ENCODE measurements at places on chromosomes 16 and 17. TPM values are rescaled to one million over a fixed set of nuclear protein-coding genes. Genes with fewer than 3 reads are reported as not detected.

KRT16 gene
- 0.05 TPM for polyA plus RNA-seq

KCNH6 gene
- polyA plus RNA-seq: 2.5 TPM

OR1A1 gene
- polyA plus RNA-seq: not detected

MKS1 gene
- 16.1 TPM for polyA plus RNA-seq

TEDC2 gene
- polyA plus RNA-seq: 1.1 TPM

MAFG gene
- polyA plus RNA-seq: 8.2 TPM

DEXI gene
- 21.4 TPM for polyA plus RNA-seq

ZNF385C gene
- 2.6 TPM for polyA plus RNA-seq

ATP6V0C gene
- 59.8 TPM for polyA plus RNA-seq

STH gene
- polyA plus RNA-seq: not detected

ZG16 gene
- 2.4 TPM for polyA plus RNA-seq

HLF gene
- 4.4 TPM for polyA plus RNA-seq

PRR15L gene
- polyA plus RNA-seq: 64.9 TPM

TRIM47 gene
- 35.9 TPM for polyA plus RNA-seq

MYL4 gene
- 0.23 TPM for polyA plus RNA-seq

STRADA gene
- polyA plus RNA-seq: 18.3 TPM

AOC2 gene
- polyA plus RNA-seq: 0.87 TPM

LPCAT2 gene
- 4.4 TPM for polyA plus RNA-seq

SLC13A5 gene
- polyA plus RNA-seq: 0.16 TPM

NPB gene
- polyA plus RNA-seq: 0.45 TPM

GPR142 gene
- 2.8 TPM for polyA plus RNA-seq

SNX20 gene
- 0.40 TPM for polyA plus RNA-seq

KRTAP2-1 gene
- polyA plus RNA-seq: not detected

SMIM36 gene
- not detected for polyA plus RNA-seq

FGF11 gene
- 0.61 TPM for polyA plus RNA-seq

PDIA2 gene
- polyA plus RNA-seq: 3,084 TPM

NKD1 gene
- 1.1 TPM for polyA plus RNA-seq

CA7 gene
- not detected for polyA plus RNA-seq

HOXB3 gene
- 3.3 TPM for polyA plus RNA-seq

EFNB3 gene
- polyA plus RNA-seq: 5.4 TPM

GPT2 gene
- polyA plus RNA-seq: 95.6 TPM

WDR90 gene
- polyA plus RNA-seq: 85.5 TPM

SHISA9 gene
- 0.33 TPM for polyA plus RNA-seq

MED31 gene
- polyA plus RNA-seq: 7.0 TPM

CACNG4 gene
- 1.3 TPM for polyA plus RNA-seq

DPEP2 gene
- polyA plus RNA-seq: 1.1 TPM

ITGAX gene
- 1.2 TPM for polyA plus RNA-seq

KRT14 gene
- polyA plus RNA-seq: 0.38 TPM

SCARF1 gene
- polyA plus RNA-seq: 8.1 TPM

TPPP3 gene
- 76.2 TPM for polyA plus RNA-seq

SP2 gene
- polyA plus RNA-seq: 5.5 TPM

IL17C gene
- not detected for polyA plus RNA-seq

C16orf92 gene
- polyA plus RNA-seq: not detected

GDPD1 gene
- polyA plus RNA-seq: 1.2 TPM

DNAI2 gene
- 0.77 TPM for polyA plus RNA-seq

SLC35G3 gene
- polyA plus RNA-seq: not detected

TUBD1 gene
- 6.7 TPM for polyA plus RNA-seq

LUC7L gene
- 333 TPM for polyA plus RNA-seq

CCDC200 gene
- polyA plus RNA-seq: 0.80 TPM
